ENCODE measurements at places on chromosomes 1 and 21. TPM values are rescaled to one million over a fixed set of nuclear protein-coding genes. Genes with fewer than 3 reads are reported as not detected.
A peak's percentile ranks its signal among the peaks of the same experiment; 100 is the strongest.

GRCh38 chr21:44925378-44925755 lies 4.7 kb upstream of the ITGB2 start:
- ATAC-seq = no peak

- no peak for ATAC-seq
Observed at GRCh38 chr1:168693197-168693871, 35.7 kb downstream of the DPT start.

- ATAC-seq = no peak
Observed at GRCh38 chr21:39078322-39079065, 104.8 kb downstream of the PSMG1 start.

- peak; percentile 16 for ATAC-seq
Observed at GRCh38 chr1:33338440-33339211, 17.7 kb upstream of the A3GALT2 start.

DNA sequence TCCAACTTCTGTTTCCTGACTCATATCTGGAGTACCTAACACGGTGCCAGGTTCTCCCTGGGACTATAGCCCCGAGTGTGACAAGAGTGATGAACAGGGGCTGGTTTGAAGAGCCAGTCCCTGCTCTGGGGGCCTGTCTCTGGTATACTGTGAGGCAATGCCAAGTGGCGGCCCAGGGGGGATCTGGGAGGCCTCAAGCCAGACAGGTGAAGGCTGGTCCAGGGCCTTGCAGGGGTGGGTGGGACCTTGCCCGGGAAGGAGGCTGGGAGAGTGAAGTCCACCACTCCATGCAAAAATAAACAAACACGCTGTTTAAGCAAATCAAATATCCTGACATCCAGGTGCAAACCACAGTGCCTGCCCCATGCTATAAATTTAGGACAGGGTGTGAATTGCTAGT lies 6.8 kb upstream of the PLXNA2 start:
- ATAC-seq = no peak

DNA sequence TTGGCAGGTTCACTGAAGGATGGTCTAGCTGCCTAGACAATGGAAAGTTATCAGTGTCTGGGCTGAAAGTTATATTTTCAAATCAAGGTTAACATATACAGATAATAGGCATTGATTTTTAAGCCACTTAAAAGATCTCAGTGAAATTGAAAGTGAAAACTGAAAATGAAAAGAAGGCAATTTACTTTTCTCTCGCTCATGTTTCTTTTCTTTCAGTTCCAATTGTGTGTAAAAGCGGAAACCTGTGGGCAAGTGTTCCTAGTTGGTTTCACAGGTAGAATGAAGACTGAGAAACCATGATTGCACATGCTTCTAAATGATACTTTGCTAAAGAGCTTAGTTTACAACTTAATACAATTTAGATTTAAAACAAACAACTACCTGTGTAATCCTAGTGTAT lies 383.7 kb downstream of the ZP4 start:
- no peak for ATAC-seq

GRCh38 chr1:234260578-234260977 lies 112.7 kb upstream of the COA6 start:
- ATAC-seq = peak; percentile 82

DNA sequence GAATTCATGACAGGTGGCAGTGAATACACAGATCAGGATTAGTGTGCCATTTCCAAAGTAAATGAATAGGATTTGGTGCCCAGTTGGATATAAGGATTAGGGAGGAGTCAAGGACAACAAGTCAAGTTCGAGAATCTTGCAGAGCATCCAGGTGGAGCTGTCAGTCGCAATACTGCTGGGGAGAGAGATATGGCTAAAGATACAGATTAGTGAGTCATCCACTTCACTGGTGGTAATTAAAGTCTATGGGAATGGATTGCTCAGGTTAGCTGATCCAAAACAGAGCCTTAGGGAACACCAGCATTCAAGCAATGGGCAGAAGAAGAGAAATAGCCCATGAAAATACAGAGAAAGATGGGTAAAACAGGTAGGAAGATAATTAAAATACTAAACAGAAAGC lies 26.8 kb downstream of the BCAS2 start:
- ATAC-seq = peak; percentile 64

- ATAC-seq = no peak
Observed at GRCh38 chr21:33055991-33056390, 13.9 kb upstream of the OLIG1 start.

- no peak for ATAC-seq
Observed at GRCh38 chr1:74579425-74579824, 67.0 kb upstream of the LRRC53 start.

CGN gene
- total RNA-seq = 9.3 TPM

GRCh38 chr1:31633117-31633516 lies 11.6 kb downstream of the PEF1 start:
- ATAC-seq = no peak

TNN gene
- total RNA-seq = not detected

ADAMTS5 gene
- total RNA-seq = 0.80 TPM

- ATAC-seq = no peak
Observed at GRCh38 chr1:97929874-97930851, 9.3 kb upstream of the DPYD start.

DNA sequence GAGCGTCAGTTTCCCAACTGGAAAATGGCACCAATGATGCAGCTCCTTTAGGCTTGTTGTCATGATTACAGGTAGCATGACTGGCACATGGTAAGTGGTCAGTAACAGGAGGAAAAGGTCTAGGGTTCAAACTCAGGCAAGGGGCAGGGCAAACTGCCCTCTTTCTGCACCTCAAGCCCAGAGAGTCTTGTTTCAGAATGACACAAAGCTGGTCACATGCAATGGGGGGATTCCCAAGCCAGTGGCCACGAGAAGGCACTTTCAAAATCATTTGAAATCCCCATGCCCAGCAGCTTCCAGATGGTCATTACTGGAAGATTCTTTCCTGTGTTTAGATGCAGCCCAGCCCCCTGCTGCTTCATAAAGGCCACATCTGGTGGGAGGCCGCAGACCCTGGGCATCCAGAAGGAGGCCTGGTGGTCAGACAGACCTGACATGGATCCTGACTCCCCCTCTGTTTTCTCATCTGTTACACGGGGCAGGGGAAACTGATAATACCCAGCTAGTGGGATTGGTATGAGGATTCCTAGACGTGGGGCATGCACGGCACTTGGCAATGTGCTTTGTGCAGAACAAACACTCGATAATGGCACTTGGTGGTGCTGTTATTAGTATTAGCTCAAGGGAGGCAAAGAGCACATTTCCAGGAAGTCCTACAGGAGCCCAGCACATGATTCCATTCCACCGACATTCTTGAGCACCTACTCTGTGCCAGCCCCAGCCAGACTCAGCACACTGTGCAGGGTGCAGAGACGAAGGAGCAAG lies 6.9 kb upstream of the PLA2G2D start:
- no peak for ATAC-seq

JUN gene
- total RNA-seq = 41.7 TPM

DNA sequence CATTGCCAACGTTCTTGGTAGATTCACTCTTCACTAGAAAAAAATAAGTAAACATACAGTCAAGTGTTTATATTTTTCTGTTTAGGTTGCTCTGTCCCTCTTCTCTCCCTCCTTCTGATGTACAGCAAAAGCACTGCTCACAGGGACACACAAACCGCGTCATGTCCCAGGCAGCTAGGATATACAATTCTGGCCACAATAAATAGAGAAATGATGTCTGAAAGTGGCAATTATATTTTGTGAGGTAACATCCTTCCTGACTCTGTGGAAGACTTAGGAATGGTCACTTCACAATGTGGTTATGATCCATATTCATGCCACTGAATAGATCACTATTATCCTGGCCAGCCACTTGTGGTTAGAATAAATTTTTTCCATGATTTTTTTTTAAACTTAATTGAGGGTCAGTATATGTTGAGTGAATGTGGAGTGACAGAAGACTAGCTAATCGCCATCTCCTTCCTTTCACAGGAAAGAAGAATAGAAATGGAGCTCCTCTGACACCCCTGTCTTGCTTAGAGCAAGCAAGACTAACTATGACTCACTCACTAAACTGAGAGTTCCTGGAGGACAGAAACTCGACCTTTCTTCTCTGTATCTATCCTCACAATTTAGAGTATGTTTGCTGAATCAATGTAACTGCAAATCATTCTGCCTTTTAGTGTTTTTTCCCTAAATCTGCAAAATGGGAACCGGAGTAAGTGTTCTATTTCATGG lies 54.0 kb downstream of the ZNHIT6 start:
- ATAC-seq = peak; percentile 50

DNA sequence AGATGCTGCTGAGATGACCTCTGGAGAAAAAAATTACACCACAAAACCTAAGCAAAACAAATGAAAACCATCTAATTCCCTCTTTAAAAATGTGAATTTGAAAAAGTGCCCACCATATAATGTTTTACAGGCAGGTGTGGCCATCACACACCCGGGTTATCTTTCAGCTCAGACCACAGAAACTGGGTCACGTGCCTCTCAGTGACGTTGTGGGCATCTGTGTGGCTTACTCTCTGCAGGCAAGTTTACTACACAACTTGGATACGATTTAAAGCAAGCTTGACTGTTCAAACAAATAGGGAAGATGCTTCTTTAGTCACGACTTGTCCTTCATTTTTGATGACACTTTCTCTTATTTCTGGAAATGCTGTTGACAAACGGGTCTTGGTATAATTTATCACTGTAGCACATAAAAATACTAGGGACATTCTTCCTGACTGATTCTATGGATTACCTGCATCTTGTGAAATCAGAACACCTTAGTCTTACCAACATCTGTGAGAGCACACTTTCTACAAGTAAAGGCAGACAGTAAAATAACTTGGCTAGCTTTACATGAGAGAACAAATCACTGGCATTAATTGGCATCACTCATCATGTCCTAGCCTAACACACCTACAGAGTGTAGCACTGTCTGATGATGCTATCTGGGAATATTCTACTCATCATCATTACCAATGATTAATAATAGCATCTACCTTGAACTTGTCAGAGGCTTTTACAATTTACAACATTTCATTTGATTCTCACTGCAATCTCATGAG lies 89.3 kb upstream of the EDEM3 start:
- no peak for ATAC-seq

- ATAC-seq = no peak
Observed at GRCh38 chr21:34675871-34676270, 7.1 kb downstream of the CLIC6 start.

PRRX1 gene
- 2.9 TPM for total RNA-seq

LRRC8B gene
- total RNA-seq = 19.6 TPM

GRCh38 chr1:231065510-231066241 lies 25.6 kb upstream of the FAM89A start:
- no peak for ATAC-seq

GRCh38 chr1:238951809-238952208 lies 434.6 kb upstream of the CHRM3 start:
- no peak for ATAC-seq

- ATAC-seq = no peak
Observed at GRCh38 chr21:20445971-20446370, 552.2 kb upstream of the NCAM2 start.

DNA sequence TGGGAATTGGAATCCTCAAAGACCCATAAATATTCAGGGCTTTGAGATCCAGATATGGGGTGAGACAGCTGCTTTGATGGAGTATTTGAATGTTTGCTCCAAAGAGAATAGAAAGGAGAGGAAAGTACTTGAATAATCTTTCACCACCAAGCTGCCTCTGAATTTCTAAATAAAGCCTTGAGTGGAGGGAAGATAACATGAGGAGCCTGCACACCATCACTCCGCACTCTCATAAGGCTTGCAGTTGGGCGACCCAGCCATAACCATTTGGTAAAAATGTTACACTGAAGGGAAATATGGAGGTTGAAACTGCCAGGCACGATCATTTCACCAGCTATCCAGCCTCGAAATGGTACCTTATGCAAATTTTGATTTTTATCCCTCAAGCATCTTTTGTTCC lies 38.4 kb downstream of the VCAM1 start:
- no peak for ATAC-seq

GRCh38 chr1:86487811-86488141 lies 19.0 kb downstream of the CLCA1 start:
- ATAC-seq = no peak

GRCh38 chr1:195851804-195852203 lies 756.4 kb downstream of the KCNT2 start:
- ATAC-seq = no peak

SYT11 gene
- 0.76 TPM for total RNA-seq

ZNF695 gene
- total RNA-seq = 1.6 TPM

TMEM82 gene
- total RNA-seq = not detected

DNA sequence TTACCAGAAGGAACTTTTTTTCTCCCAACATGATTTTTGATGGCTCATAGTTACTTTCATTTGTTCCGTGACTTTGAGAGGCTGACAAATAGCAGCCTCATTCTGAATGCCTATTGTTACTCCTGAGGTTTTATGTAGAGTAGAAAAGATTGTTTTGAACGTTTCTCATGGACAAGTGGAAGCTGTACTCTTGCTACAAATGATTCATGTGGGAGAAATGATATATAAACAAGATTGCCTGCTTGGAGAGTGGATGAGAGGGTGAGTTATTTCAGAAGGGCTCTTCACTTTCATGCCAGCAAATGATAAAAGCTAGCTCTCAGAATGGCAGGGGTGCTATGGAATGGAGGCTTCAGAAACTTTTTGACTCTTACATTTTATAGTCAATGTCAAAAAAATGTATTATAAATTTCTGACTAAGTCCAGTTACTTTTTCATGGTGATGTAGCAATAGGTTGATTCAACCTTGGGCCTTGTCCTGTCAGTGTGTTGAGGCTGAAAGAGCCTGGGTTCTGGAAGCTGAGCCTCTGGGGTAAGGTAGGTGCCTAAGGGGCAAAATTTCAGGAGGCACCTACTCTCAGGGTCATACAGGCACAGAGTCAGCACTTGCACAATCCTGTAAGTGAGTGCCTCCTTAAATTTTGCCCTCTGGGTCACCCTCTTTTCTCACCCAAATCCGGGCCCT lies 19.4 kb downstream of the JUN start:
- no peak for ATAC-seq

AUNIP gene
- total RNA-seq = 3.3 TPM

TRAF3IP3 gene
- total RNA-seq = 0.80 TPM

DNA sequence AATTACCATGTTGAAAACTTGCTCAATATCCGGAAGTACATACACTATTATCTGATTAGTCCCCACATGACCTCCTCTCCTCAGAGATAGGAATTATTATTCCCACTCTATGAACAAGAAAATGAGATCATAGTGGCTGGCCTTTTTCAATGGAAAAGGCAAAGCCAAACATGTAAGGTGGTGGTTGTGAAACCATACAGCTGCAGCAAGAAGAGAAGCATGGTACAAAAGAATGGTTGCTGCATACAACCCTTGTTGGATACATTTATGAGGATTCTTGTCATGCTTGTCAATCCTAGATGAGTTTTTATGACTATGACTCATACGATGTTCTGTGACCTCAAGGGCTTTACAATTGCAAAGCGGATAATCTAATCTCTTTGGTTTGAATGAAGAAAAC lies 514.7 kb downstream of the PLPP3 start:
- ATAC-seq = peak; percentile 62

DNA sequence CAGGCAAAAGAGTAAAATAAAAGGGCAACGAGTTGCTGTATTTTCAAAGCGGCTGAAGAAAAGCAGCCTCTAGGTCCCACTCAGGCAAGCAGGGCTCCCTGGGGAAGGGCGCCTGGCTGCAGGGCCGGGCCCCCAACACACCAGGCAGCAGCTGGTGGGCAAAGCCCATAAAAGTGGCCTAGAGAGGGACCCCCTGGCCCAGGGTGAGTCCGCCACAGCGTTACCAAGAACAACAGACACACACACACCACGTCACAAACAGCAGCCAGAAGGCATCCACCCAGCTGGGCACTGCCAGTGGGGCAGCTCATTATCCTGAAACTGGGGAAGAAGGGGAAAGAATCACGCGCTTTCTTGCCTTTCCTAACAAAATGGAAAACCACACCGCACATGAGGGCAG lies 4.7 kb downstream of the SUMO3 start:
- ATAC-seq = no peak

- ATAC-seq = no peak
Observed at GRCh38 chr1:211393203-211393602, 66.6 kb downstream of the TRAF5 start.
